Fibroblast of lung (primary cell): ENCODE measurements at places on chromosomes 1 and 21. TPM values are rescaled to one million over a fixed set of nuclear protein-coding genes. Genes with fewer than 3 reads are reported as not detected.

ADCY10 gene
- under 0.01 and 0.17 TPM in 2 replicates for total RNA-seq

DNM3 gene
- 1.8 and 3.6 TPM in 2 replicates for total RNA-seq

FAM72B gene
- 0.51 and 2.3 TPM in 2 replicates for total RNA-seq

AIM2 gene
- not detected in 2 replicates for total RNA-seq

OR2L5 gene
- not detected in 2 replicates for total RNA-seq

C8B gene
- total RNA-seq: not detected in 2 replicates

DYNLT4 gene
- 0.51 and 0.66 TPM in 2 replicates for total RNA-seq

OR2T10 gene
- total RNA-seq: not detected in 2 replicates

LCE6A gene
- total RNA-seq: not detected in 2 replicates

RAD54L gene
- total RNA-seq: 0.26 and 0.66 TPM in 2 replicates

ACTRT2 gene
- total RNA-seq: not detected in 2 replicates

PADI1 gene
- total RNA-seq: not detected in 2 replicates

INSRR gene
- total RNA-seq: not detected in 2 replicates

HPCAL4 gene
- not detected in 2 replicates for total RNA-seq

ADAMTSL4 gene
- total RNA-seq: 6.4 and 13.0 TPM in 2 replicates

HUNK gene
- under 0.01 and 0.33 TPM in 2 replicates for total RNA-seq

LAD1 gene
- not detected in 2 replicates for total RNA-seq

RRP1 gene
- 12.7 and 14.4 TPM in 2 replicates for total RNA-seq

DNTTIP2 gene
- total RNA-seq: 19.2 and 20.8 TPM in 2 replicates

TRPM2 gene
- not detected in 2 replicates for total RNA-seq

INAVA gene
- total RNA-seq: not detected in 2 replicates

OR10J1 gene
- total RNA-seq: not detected in 2 replicates

CHIT1 gene
- not detected in 2 replicates for total RNA-seq

GJB4 gene
- total RNA-seq: not detected in 2 replicates

SPRR2F gene
- total RNA-seq: not detected in 2 replicates

ATP6V1G3 gene
- not detected in 2 replicates for total RNA-seq

HORMAD1 gene
- under 0.01 TPM in 1 of 2 replicates, not detected in the other for total RNA-seq

PTPRC gene
- total RNA-seq: under 0.01 TPM in 2 replicates

MYOM3 gene
- total RNA-seq: not detected in 2 replicates

LCE3D gene
- not detected in 2 replicates for total RNA-seq
